ENCODE measurements at places on chromosomes 6 and 20.

DNA sequence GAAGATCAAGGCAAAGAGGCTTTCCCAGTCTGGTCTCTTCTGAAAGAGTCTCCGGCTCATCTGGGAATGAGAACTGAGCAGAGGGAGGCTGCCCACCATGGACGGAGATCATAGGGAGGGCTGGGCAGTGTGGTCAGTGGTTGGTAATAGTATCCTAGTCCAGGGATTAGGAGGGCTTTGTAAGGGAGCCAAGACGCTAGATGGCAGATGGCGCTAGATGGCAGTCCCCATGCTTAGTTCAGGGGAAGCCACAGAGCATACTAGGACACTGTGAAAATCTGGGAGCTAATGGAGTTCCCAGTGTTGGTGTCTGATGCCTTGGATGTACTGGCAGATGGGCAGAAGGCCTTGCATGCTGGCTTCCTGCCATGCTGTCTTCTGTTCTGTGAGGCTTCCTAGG lies 21.7 kb upstream of the DAAM2 start:
- no peak for DNase-seq

DNA sequence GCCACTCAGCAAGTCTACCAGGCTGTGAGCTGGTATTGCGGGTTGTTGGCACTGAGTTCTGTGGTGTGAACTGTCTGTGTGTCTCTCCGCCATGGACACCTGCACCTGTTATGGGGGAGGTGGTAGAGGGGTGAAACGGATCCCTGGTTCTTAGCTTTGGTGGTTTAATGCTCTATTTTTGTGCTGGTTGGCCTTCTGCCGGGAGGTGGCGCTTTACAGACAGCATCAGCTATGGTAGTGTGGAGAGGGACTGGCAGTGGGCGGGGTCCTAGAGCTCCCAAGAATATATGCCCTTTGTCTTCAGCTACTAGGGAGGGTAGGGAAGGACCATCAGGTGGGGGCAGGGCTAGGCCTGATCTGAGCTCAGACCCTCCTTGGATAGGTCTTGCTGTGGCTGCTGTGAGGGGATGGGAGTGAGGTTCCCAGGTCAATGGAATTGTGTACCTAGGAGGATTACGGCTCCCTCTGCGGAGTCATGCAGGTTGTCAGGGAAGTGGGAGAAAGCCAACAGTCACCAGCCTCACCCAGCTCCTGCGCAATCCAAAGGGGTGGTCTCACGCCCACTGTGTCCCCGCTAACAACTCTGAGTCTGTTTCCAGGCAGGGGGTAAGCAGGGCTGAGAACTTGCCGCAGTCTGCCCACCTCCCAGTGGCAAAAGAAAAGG lies 154.3 kb downstream of the CCDC170 start:
- DNase-seq: no peak

GRCh38 chr6:1552296-1552761 lies 57.4 kb upstream of the FOXC1 start:
- DNase-seq: peak; percentile 42

- DNase-seq: no peak
Measured at GRCh38 chr6:15341311-15342001, 95.6 kb downstream of the JARID2 start.

GRCh38 chr6:137217801-137218472 lies 1.2 kb downstream of the IFNGR1 start:
- DNase-seq: no peak

DNA sequence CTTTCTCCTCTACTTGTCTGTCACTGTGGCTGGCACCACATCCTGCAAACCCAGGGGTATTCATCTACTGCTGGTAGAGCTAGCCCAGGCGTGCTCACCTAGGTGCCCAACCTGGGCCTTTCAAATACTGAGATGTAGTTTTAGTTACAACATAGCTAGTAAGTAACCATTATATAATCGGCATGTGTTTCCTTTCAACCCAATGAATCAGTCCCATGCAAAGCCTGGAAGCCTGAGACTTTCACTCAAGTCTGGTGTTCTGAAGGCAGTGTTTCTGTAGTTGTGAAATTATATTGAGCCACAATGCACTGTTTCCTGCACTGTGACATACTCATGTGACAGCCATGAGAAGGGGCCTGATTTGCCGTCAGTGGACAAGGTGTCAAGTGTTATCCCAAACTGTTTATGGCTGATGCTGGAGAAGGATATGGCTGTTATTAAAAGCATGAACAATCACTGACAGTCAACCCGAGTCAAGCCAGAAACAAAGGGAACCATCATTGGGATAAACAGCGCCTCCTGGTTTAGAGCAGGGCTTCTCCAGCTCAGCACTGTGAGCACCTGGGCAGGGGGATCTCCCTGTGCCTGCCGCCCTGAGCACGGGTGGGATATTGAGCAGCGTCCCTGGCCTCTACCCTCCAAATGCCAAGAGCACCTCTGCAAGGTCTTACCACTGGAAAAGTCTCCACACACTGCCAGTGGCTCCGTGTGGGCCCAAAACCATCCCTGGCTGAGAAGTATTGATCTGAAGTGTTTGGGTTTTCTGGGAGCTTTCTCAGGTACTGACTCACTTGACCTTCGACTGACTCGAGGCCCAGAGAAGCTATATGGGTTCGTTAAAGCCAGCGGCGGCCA lies 1.6 kb downstream of the PSMA7 start:
- DNase-seq: peak; percentile 19

GRCh38 chr6:29676981-29677601 lies 3.9 kb downstream of the ZFP57 start:
- DNase-seq: no peak

DNA sequence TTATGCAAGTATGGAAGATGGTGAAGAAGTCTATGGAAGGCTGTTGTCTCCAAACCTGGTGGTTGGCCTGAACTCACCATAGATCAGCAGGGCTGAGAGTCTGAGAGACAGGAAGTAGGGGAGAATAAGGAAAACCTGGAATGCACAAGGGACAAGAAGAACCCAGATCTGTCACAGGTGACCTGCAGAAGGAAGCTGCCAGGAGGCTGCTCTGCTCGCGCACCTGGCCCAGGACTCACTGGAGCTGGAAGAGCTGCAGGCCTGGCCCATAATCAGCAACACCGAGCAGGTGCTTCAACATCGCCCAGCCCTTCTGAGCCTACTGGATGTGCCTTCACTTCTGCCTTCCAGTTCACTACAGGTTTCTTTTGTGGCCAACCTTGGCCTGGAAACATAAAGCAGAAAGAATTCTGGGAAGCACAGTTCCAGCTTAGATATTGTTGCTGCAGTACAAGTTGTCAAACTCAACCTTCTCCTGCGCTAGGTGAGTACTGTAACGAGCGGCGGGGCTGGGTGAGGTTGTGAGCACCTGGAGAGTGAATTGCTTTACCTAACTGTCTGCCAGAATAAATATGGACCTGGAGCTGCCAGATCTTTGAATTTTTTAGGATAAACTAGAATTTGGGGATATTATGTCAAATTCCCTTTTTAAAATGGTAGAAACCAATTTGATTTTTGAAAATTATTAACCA lies 82.4 kb downstream of the CDH26 start:
- DNase-seq: no peak

GRCh38 chr6:11350294-11350693 lies 117.8 kb upstream of the NEDD9 start:
- DNase-seq: no peak

GRCh38 chr6:33072508-33073100 lies 845 bp downstream of the HLA-DPA1 start:
- DNase-seq: no peak

DNA sequence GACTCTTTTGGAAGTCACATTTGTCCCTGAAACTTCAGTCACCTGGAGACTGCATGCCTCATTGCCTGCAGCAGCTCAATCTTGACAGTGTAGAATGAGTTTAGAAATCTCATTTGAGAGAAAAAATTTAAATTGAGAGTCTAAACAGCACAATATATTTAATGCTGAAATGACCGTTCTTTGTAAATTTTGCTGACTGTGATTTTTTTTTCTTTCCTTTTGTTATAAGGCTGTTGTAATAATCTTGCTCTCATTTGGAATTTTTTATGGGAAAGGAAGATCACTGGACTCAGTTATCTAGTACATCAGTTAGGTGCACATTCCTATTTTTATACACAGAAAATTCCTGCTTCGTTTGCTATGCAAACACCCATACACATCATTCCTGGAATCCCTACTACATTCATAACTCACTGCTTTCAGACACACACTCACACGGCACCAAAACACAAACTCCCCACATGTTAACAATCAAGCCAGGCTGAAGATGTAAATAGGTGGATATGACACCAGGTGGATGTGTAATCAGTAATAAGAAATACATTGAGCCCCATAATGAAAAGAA lies 43.8 kb downstream of the PTCHD4 start:
- no peak for DNase-seq

DNA sequence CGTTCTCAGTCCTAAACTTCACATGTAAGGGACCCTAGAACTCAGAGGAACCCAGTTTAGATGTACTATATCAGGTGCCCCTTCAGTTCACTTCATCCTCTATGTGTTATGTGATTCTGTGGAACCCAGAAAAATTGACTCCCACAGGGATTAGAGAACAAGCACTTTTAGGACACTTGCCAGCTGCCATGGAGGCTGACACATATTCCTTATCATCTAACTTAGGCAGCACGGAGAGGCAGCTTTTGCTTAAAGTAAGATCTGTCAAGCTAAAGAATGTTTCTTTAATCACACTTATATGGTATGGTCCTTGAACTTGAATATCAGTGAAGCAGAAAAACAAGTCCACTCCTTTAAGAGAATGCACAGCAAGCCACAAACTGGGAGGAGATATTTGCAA lies 701.5 kb upstream of the ID4 start:
- DNase-seq: no peak

DNA sequence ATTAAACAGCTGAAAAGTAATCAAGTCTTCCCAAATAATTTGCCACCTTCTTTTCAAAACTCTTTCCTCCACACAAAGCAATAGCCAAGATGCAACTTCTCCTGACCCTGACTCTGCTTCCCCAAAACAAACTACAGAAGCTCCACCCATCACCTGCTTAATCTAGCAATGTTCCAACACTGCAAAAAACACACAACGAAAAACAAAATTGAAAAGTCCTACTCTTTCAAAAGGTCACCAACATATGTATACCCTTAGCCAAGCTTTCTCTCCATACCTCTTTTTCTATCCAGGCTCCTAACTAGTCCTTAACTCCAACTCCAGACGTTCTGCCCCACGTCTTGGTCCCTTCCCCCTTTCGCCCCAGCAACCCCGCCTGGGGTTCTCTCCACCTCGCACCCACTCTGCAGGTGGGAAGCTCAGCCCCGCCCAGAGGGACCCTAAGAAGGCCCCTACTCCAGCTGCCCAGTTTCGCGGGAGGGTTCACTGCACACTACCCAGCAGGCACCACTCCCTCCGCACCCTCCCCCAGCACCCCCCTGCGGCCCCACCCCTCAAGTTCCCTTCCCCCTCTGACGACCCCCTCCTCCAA lies 717 bp downstream of the CSNK2A1 start:
- DNase-seq: no peak

DNA sequence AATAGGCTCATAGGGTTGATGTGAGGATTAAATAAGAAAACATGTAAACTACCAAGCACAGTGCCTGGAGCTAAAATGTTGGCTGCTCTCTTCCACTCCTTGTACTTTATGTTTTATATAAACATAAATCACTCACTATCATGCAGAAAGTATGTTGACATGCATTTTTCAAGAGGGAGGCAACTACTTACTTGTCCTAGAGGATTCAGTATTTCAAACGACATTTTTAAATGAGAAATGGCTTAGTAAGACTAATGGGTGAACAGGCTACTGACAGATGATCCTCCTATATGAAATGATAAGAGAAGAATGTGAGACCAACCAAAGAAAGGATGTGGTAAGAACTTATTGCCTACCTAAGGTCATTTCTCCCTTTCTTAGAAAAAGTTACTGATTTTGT lies 21.0 kb downstream of the LATS1 start:
- DNase-seq: no peak

DNA sequence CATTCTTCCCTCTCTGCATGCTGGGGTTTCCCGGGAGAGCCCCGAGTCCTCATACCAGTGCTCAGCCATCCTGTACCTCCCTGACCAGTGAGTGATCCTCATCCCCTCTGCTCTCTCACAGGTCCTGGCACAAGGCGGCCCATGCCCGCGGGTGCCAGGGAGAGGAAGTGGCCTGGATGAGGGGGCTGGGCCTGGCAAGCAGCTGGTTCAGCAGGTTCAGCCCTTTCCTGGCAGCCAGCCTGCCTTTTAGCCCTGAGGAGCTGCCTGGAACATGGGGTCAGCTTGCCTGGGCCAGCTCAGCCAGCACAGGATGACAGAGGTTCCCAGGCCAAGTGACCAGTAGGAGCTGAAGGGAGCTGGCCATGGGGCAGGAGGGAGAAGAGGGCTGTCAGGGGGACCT lies 10.9 kb downstream of the MOCS1 start:
- no peak for DNase-seq

- no peak for DNase-seq
Measured at GRCh38 chr20:24640686-24641085, 171.3 kb downstream of the SYNDIG1 start.

- no peak for DNase-seq
Measured at GRCh38 chr6:106163966-106164877, 78.1 kb downstream of the PRDM1 start.

GRCh38 chr6:13725570-13725969 lies 13.9 kb upstream of the RANBP9 start:
- DNase-seq: no peak
